ENCODE measurements at places on chromosomes 5 and 9. TPM values are rescaled to one million over a fixed set of nuclear protein-coding genes. Genes with fewer than 3 reads are reported as not detected.
A peak's percentile ranks its signal among the peaks of the same experiment; 100 is the strongest.

DNA sequence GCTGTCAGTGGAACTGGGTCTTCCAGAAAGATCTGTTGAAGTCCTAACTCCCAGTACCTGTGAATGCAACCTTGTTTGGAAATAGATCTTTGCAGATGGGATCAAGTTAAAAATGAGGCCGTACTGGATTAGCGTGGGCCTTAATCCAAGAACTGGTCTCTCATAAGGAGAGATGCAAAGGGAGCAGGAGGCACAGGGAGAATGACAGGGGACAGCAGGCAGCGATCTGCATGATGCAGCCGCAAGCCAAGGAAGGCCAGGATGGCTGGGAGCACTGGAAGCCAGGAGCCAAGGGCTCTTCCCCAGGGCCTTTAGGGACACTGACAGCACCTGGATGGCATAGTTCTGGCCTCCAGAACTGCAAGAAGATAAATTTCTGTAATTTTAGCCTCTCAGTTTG lies 114.4 kb downstream of the ICE1 start:
- H3K4me1 ChIP-seq, result no peaks in the 10 kb centered on the region
- H3K27ac ChIP-seq, result no peak overlapping the region
- no peaks in the 10 kb centered on the region for H3K27me3 ChIP-seq

- H3K27me3 ChIP-seq, result no peaks in the 10 kb centered on the region
- H3K4me1 ChIP-seq, result no peaks in the 10 kb centered on the region
Measured at GRCh38 chr9:73024601-73025034, 71.8 kb upstream of the ALDH1A1 start.

- H3K36me3 ChIP-seq, result no peaks in the 10 kb centered on the region
- no peaks in the 10 kb centered on the region for H3K4me1 ChIP-seq
- no peak for DNase-seq
- H3K27me3 ChIP-seq, result no peaks in the 10 kb centered on the region
Measured at GRCh38 chr5:97951139-97951538, 768.1 kb upstream of the RIOK2 start.

DNA sequence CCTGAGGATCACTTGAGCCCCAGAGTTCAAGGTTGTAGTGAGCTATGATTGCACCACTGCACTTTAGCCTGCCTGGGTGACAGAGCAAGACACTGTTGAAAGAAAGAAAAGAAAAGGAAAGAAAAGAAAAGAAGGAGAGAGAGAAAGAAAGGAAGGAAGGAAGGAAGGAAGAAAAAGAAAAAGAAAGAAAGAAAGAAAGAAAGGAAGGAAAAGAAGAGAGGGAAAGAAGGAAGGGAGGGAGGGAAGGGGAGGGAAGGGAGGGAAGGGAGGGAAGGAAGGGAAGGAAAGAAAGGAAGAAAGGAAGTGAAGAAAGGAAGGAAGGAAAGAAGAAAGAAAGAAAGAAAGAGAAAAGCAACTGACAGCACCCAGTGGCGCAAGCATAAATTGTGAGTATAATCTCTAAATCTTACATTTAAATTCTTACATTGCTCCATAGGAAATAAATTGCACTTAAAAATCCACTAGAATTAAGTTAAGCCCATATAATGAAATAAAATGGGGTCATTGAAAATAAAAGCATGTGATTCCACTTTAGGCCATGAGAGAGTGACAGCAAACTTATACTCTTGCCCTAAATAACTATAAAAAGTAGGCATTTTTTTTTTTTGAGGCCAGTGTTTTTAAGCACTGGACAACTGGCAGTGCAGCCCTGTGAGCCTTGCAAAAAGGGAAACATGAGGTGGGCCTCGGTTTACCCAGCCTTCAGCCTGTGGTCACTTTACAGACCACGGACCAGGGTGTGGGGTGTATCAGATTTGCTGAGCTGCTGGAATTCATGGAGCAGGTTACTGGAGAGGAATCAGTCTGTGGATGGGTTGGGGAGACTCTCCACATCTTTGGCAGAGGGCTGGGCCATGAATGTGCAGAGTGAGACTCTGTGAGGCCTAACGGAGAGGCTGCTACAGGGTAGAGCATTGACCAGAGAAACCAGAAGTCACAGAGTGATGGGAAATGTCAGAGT lies 175.5 kb downstream of the TTLL11 start:
- H3K27ac ChIP-seq, result no peak overlapping the region
- no peaks in the 10 kb centered on the region for H3K36me3 ChIP-seq
- H3K4me1 ChIP-seq, result no peaks in the 10 kb centered on the region
- H3K4me3 ChIP-seq, result no peak overlapping the region

GRCh38 chr9:10268531-10269485 lies 344.0 kb downstream of the PTPRD start:
- no peak overlapping the region for H3K27ac ChIP-seq
- no peak for DNase-seq
- no peaks in the 10 kb centered on the region for H3K4me1 ChIP-seq
- H3K27me3 ChIP-seq, result no peaks in the 10 kb centered on the region

GRCh38 chr9:112863214-112863613 lies 27.5 kb downstream of the SLC46A2 start:
- H3K27ac ChIP-seq, result peak overlapping the region; percentile 17
- H3K27me3 ChIP-seq, result no peaks in the 10 kb centered on the region
- DNase-seq, result no peak
- H3K36me3 ChIP-seq, result no peaks in the 10 kb centered on the region
- H3K4me1 ChIP-seq, result peaks cover 6% of the 10 kb centered on the region

- peak; percentile 93 for DNase-seq
- no peak overlapping the region for H3K4me3 ChIP-seq
- no peaks in the 10 kb centered on the region for H3K4me1 ChIP-seq
- H3K27me3 ChIP-seq, result no peaks in the 10 kb centered on the region
Measured at GRCh38 chr5:41193456-41194205, 19.7 kb downstream of the C6 start.

DNA sequence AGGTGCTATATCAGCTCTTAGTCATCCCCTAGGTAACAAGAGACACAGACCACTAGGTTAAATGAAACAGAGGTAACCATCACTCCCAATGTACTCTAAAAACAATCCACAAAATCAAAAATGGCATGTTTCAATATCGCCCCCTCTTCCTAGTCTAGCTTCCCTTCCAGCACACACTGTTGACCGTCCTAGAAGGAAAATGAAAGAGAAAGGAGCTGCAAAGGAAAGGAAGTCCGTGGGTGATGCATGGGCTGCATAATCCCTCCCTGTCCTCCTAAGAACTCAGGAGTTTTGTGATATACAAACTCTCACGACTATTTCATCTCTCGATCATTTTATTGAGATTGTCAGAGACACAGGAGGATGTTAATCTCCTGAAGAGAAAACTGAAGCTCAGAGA lies 101.6 kb downstream of the RFK start:
- H3K36me3 ChIP-seq, result no peaks in the 10 kb centered on the region
- H3K27me3 ChIP-seq, result no peaks in the 10 kb centered on the region
- H3K4me3 ChIP-seq, result no peak overlapping the region
- no peak for DNase-seq

LCP2 gene
- 8.0 TPM for total RNA-seq

DNA sequence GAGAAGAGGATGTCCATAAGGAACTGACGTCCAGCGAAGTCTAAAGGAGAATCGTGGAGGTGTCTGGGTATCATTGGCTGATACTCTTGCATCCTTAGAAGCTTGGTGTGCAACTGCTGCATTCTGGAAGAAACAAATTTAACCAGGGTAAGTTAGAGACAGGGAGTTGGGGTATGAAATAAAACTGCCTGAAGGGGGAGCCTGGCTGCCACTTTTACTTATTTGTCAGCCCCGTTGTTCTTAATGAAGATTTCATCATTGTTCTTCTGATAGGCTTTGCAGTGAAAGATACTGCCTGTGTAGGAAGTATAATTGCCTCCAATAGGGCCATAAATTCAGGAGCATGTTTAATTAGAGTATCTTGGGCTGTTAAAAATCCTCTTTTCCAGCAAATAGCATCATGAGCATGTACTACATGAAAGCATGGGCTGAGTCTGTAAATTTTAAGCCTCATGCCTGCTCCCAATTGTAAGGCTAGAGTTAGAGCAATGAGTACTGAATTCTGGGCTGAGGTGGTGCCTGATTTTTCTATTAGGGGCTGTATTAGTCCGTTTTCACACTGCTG lies 1264.5 kb upstream of the ACO1 start:
- H3K27ac ChIP-seq, result no peak overlapping the region
- H3K4me3 ChIP-seq, result no peak overlapping the region
- H3K36me3 ChIP-seq, result no peaks in the 10 kb centered on the region
- no peaks in the 10 kb centered on the region for H3K4me1 ChIP-seq
- no peaks in the 10 kb centered on the region for H3K27me3 ChIP-seq

DNA sequence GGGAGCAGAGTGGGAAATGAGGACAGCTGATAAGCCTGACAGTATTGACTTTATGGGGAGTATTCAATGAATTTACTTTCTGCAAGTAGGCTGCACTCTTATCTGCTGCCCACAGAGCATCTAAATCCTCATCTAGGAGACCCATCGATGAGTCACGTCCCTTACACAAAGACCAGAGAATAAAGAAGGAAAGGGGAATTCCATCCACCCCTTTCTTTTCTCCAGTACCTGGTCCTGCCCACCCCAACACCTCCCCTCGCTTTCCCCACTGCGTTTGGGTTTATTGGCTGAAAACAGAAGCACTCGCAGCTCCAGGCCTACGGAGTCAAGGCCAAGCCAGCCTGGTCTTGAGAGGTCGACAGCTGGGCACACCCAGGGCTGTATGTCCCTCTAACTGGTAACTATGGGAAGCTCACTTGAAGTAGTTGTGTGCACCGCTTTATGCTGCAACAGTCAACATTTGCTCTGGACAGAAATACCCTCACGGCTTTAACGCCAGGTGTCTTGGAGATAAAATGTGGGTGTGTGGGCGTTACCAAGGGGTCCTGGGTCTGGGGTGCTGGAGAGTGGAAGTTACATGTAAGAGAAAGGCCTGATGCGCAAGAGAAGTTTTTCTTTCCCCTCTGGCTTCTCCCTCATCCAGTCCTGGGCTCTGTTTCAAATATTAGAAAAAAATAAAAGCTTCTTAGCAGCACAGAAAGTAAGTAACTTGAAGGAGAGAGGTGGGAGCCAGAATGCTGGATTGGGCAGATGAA lies 14.5 kb upstream of the TAL2 start:
- DNase-seq, result no peak
- H3K36me3 ChIP-seq, result no peaks in the 10 kb centered on the region
- no peak overlapping the region for H3K4me3 ChIP-seq
- no peaks in the 10 kb centered on the region for H3K27me3 ChIP-seq
- H3K27ac ChIP-seq, result no peak overlapping the region
- H3K4me1 ChIP-seq, result no peaks in the 10 kb centered on the region

PCDHGB1 gene
- 0.15 TPM for total RNA-seq
